ENCODE measurements at places on chromosomes 5 and 9.

DNA sequence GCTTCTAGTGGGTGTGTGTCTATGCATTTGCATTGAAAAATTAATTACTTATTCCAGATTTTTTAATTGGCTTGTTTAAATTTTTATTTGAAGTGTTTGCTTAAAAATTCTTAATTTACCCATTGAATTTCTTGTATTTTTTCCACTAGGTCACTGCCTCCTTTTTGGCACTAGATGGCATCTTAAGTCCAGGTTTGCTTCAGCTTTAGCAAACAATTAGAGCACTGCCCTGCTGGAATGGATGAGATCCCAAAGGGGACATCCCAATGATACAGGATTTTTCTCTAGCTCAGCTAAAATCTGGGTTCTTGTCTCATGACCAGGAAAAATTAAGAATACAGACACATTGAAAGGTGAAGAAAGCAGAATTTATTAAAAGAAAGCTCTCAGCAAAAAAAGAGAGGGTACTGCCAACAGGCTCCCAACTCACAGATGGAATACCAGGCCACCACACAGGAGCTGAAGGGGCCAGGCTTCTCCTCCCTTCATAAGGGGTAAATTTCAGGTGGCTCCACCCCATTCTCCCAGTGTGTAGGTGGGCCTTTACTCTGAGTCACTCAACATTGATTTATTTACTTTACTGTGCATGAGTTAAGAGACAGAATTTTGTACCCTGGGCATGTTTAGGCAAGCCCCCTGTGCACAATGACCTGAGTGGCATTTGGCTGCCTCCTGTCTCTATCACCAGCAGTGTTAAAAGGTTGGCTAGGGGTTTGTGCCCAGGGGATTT lies 532.4 kb downstream of the ANXA1 start:
- no peak for DNase-seq

DNA sequence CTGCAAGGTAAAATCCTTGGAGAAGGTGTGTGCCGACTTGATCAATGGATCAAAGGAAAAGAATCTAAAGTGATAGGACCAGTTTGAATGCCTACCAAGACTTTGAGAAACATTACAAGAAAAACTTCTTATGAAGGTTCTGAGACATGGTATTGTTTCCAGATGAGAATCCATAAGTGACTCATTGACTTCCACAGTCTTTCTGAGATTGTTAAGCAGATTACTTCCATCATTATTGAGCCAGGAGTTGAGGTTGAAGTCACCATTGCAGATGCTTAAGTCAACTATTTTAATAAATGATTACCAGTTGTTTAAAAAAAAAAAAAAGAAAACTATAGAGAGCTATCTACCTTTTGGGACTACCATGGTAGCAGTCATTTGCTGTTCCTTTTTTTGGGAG lies 7.0 kb downstream of the LNPEP start:
- no peak for DNase-seq

DNA sequence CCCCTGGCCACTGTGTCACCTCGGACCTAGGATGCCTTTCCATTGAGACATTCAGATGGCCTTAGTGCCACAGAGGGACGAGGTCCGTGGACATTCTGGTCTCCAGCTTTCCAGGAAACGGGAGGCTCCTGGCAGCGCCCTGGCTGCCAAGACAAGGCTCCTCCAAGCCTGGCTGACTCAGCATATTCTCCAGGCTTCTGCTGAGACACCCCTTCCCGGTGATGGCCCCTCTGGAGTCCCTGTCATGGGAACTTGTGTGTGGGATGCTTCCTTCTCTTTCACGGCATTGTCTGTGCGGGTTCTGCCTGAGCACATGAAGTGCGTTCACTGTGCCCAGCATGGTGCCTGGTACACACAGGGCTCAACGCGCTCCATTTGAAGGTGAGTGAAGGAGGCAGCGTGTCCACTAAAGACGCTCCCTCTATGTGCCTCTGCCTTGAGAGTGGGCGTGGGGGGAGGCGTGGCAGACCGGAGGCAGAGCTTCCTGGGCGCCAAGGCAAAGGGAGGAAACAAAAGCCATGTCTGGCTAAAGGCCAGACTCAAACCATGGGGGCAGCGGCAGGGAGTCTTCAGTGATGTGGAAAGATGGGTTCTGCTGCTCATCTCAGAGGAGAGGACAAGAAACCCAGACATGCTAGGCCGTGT lies 46.4 kb upstream of the PRRC2B start:
- DNase-seq: no peak

DNA sequence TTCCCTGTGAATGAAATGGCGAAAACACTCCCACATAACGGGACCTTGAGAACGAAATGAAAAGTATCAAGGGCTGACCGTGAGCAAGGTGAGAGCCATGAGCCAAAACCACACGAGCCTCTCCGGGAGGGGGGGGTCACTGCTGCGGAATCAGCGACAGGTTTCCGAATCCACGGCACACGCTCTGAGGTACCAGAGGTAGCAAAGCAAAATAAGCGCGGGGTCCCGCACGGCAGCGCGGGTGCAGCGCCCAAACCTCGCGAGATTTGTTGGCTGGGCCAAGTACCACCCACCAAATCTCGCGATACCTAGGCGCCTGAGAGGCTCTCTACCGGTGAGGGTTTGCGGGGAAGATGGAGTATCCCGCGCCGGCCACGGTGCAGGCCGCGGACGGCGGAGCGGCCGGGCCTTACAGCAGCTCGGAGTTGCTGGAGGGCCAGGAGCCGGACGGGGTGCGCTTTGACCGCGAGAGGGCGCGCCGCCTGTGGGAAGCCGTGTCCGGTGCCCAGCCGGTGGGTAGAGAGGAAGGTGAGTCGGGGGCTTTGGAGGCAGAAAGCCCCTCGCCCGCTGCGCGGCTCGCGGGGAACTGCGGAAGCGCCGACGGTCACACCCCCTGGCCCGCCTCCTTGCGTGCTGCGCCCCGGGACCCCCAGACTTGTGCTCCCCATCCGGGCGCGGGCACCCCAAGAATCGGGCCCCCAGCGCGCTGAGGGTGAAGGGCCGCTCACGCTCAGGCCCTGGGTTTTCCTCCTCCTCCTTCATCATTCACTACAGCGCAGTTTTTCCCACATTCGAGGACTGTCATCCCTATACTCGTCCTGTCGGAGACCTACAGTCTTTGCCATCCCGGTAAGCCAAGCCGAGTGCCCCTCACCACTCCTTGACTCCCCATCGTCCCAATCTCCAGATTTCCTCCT lies at the start of gene ZNF346:
ZNF346 (plus strand) TSS at position 311 of the 917 bp plus-strand sequence; CDS start at position 354, 43 bp downstream.
- peak; percentile 93 for DNase-seq

DNA sequence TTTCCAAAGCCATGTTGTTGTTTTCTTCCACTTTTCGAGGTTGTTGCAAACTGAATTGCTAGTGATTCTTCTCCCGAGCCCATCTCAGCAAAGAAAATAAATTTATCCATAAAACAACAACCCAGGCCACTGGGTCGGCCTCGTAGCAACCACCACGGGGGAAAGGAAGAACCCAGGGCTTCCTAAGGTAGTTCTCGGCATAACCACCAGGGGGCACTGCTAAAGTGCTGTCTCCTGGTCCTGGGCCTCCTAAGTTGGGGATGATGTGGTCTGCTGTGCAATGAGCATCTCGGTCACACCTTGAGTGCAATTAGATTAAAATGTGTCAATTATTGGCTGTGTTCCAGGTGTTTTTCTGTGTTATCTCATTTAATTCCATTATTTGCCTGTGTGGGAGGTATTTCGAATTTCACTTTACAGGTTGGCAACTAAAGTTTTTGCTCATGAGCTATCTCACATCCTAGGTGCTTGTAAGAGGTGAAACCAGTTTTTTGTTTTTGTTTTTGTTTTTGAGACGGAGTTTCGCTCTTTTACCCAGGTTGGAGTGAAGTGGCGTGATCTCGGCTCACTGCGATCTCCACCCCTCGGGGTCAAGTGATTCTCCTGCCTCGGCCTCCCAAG lies 102.8 kb upstream of the DAP start:
- peak; percentile 70 for DNase-seq

DNA sequence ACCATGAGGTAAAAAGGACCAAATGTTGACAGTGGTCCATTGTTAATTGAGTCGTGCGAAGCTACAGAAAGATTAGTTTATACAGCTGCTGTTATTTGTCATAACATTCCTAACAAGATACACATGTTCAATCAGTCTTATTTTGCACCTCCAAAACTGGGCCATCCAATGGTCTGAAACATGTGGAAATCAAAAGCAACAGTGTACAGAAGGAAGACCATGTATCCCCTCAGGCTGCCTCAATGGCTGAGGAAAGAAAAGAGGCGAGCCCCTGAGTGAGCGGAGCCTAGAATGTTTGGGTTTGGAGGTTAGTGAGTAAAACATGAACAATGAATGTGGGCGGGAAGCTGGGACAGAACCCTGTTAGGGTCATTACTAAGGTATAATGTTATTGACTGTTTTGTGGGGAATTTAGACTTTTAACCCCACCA lies 35.6 kb downstream of the NFIB start:
- no peak for DNase-seq

GRCh38 chr9:34989946-34990635 lies 546 bp downstream of the DNAJB5 start:
- peak; percentile 88 for DNase-seq

DNA sequence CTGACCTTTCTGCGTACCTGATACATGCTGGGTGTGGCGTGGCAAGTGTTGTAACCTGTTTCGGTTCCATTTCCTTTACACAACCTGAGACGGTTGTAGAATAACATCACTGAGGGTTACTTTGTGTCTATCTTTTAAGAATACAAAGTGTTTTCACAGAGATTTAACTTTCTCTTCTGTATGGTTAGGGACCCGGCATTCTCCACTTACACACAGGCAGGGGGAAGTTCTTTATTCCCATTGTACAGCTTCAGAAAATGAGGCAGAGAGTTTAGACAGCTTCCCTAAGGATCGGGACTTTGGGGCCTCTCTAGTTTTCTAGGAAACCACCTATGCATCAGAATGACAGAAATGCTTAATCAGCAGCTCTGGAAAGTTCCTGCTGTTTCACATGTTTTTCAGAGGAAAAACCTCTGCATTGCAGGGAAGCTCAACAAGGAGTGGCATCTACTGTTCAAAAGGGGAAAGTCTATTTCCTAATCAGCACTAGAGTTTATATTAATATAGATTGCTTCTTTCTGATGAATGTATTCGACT lies 41.3 kb downstream of the CAST start:
- DNase-seq: no peak

GRCh38 chr5:40660751-40661150 lies 19.0 kb upstream of the PTGER4 start:
- DNase-seq: no peak
